ENCODE measurements at places on chromosomes 1 and 21.
A peak's percentile ranks its signal among the peaks of the same experiment; 100 is the strongest.

GRCh38 chr1:97680894-97681293, 239.9 kb downstream of the DPYD start:
- no peak for DNase-seq

GRCh38 chr1:53783056-53783455, 44.1 kb upstream of the GLIS1 start:
- DNase-seq: no peak

DNA sequence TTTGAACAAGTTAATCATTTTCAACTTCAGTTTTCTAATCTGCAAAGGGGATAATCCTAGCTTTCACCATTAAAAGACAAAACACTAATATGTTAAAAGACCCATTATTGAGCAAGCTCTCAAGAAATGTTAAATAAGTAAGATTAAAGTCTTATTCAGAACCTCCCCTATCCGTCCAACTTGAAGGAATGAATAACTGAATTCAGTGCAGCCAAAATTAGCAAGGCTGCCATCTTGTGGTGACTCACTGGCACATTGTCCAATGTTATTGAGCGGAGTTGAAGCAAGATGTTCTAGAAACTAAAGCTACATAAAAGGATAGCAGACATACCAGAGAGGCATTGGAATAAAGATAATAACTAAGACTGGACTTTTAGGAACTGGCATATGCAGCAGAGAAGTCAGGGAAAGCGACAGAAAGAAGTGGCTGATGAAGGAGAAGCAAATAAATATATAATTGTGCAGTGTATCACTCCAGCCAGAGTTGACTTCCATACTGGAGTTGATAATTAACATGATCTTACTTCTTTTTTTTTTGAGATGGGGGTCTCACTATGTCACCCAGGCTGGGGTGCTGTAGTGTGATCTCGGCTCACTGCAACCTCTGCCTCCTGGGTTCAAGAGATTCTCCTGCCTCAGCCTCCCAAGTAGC, 8.2 kb upstream of the CAP1 start:
- DNase-seq: peak; percentile 36

DNA sequence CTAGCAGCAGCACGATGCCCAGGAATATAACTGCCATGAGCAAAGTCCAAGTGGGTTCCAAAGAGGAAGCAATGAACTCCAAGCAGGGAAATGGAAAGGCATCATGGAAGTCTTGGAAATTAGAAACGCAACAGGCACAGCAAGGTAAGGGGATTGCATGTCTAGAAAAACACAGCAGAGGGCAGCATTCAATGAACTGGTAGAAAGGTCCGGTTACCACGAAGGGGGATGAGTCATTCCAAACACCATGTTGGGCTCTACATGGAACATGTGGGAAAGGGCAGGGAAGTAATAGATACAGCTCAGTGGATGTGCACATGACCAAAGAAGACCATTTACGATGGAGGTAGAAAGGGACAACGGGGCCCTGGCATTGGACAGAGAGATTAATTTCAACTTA, 36.4 kb downstream of the RXRG start:
- DNase-seq: no peak

- DNase-seq: no peak
Measured at GRCh38 chr1:190679983-190680382, 202.3 kb upstream of the BRINP3 start.

- DNase-seq: no peak
Measured at GRCh38 chr1:229133151-229133550, 137.8 kb upstream of the RAB4A start.

- DNase-seq: no peak
Measured at GRCh38 chr1:188706742-188707141, 1770.9 kb downstream of the BRINP3 start.

- DNase-seq: no peak
Measured at GRCh38 chr21:14099570-14099969, 111.2 kb downstream of the LIPI start.

DNA sequence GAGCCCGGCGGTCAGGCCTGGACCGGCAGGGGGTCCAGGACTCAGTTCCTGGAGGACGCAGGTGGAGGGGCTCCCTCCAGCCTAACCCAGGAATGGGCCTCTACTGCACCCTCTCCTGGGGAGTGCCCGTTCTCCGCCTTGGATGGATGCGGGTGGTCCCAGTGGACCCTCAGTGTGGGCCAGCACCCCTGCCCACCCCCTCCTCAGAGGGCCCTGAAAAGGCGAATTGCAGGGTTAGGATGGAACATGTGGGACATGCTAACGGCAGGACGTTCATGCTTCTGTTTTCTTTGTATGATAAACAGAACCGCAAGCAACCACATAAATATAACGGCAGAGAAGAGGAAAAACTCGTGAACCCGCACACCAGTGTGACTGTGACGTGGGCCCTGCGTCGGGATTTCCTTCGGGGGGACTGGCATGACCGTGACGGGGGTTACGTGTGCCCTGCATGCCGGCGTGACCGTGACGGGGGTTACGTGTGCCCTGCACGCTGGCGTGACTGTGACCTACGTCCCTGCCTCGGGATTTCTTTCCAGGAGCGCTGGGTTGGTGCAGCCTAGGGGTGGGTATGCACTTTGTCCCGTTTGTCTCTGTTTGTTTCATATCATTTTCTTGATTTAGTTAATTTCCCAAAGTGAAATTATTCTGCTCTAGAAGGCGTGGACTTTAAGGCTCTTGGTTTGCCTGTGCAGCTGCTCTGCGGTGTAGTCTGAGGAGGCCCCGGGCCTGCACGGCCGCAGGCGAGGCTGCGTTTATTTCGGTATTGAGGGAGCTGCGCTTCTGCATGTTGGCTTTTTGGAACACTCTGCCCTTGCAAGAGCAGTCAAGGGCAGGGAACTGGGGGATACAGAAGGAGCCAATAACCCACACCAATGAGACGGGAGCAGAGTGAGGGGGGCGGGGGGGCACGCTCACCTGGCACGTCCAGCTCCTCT, 3.1 kb downstream of the FTCD start:
- DNase-seq: no peak

Data from naive B cell (primary cell).